ENCODE measurements at places on chromosomes 3 and 15.

DNA sequence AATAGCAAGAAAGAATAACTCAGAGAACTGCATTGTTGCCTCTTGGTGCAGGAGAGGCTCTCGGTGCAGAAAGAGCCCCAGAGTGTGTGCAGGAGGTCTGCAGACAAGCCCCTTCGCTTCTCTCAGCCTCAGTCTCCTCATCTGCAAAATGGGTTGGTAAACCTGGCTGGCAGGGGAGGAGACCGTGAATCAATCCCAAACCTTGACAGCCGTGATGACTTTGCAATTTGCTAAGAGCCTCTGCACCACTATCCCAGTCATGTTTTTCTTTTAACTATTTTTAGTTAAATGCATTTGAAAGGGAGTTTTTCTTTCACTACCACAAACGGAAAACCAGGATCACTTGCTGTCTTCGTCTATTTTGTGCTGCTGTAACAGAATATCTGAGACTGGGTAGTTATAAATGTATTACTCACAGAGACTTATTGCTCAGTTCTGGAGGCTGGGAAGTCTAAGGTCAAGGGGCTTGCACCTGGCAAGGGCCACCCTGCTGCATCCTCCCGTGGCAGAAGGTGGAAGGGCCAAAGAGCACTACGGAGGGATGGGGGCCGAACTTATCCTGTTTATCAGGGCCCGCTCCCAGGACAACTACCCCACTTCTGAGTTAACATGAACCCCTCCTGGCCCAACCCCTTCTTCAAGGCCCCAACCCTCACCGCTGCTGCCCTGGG, 14.2 kb upstream of the IQSEC1 start:
- DNase-seq = no peak

DNA sequence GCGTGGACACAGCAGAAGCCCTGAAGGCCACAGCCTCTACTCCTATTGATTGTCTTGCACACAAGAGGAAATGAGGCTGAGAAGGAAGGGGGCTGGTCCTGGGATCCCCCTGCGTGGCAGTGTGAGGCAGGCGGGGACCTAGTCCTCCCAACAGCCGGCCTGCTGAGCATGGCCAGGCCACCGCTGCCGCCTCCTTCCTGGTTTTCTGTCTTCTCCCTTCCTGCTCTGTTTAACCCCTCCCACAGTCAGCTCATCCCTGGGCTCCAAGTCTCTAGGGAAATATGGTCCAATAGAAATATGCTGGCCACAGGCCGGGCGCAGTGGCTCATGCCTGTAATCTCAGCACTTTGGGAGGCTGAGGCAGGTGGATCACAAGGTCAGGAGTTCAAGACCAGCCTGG, 42.1 kb upstream of the HES1 start:
- no peak for DNase-seq

- DNase-seq = no peak
Measured at GRCh38 chr3:152139651-152140050, 129.1 kb upstream of the MBNL1 start.

DNA sequence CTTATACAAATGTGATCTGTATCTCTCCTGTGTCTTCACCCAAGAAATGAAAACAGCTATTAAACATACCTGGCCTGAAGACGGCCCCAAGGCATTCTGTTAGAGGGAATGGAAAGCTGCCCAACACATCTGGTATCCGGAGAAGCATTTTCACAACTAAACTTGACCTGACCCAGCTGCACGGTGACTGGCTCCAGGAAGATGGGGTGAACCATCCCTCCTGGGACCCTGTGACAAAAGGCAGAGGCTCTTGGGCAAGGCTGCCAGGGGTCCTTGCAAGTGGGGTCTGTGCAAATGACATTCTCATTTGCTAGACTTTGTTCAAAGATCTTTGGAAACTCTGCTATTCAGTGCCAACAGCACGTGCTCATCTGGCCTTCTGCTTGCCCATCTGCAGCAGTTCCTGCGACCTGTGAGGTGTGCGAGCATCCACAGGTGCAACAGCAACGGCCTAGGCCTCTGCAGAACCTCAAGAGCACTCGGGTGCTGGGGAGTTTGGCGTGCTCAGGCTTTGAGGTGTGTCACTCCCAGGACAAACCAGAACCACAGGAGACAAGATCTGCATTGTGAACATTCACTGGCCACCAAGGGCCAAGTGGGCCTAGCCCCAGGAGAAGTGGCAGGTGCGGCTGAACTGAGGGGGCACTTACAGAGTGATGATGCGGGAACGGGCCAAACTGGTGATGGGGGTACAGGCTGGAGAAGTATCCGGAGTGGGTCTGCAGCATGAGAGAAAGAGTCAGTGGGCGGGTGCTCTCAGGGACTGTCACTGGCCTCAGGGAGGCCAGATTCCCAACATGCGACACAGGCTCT, 71.8 kb downstream of the SENP2 start:
- no peak for DNase-seq

- peak; percentile 69 for DNase-seq
Measured at GRCh38 chr3:33007776-33008175, 56.3 kb downstream of the CCR4 start.

GRCh38 chr3:52532838-52533622, 627 bp downstream of the NT5DC2 start:
- DNase-seq = peak; percentile 23

DNA sequence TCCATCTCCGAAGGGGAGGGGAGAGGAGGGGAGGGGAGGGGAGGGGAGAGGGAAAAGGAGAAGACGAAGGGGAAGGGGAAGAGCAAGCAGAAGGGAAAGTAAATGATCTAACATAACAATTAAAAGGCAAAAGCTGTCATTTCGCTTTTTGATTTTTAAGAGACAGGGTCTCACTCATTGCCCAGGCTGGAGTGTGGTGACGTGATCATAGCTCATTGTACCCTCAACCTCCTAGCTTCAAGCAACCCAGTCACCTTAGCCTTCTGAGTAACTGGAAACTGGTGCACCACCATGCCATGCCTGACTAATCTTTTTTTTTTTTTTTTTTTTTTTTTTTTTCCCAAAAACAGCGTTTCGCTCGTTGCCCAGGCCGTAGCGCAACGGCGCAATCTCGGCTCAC, 22.6 kb downstream of the ADAM10 start:
- no peak for DNase-seq

- no peak for DNase-seq
Measured at GRCh38 chr15:83092309-83092976, 15.0 kb upstream of the TM6SF1 start.

GRCh38 chr3:184677344-184678316, 34.2 kb downstream of the MAGEF1 start:
- no peak for DNase-seq

DNA sequence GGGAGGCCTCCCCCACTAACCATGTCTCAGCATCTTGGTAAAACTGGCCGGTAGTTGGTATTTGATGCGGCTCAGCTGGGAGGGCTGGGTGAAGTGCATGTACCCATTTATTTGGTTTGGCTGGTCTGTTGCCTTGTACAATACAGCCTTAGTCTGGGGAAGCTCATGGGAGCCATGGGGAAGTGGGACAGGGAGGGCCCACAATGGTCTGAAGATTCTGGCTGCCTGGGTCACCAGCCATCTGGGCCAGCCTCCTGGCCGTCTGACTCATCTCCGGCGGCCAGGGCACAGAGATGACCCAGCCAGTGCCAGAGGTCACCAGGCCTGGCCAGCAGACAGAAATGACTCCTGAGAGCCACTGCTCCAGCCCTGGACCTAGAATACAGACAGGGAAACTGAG, 51.6 kb upstream of the SMAD6 start:
- DNase-seq = no peak

DNA sequence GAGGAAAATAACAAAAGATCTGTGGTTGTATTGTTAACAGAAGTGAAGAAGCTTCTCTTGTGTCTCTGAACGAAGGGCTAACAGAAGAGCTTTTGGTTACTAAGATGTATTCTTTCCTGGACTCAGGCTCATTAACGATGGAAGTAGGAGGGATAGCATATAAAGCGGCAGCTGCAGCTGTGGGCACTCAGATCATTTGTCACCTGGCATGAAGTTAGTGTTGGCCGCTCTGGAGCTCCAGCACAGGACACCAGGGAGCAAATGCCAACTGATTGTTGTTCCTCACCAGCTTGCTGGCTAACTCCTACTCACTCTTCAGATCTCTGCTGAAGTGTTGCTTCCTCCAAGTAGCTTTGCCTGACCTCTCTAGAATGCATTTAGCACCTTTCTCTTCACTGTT, 15.5 kb upstream of the SLITRK3 start:
- no peak for DNase-seq

- DNase-seq = peak; percentile 81
Measured at GRCh38 chr3:71050538-71051258, 532.8 kb downstream of the FOXP1 start.

GRCh38 chr15:95371664-95372063, 958.8 kb upstream of the NR2F2 start:
- DNase-seq = no peak

- DNase-seq = no peak
Measured at GRCh38 chr15:35547775-35548364, 1.9 kb upstream of the DPH6 start.

- DNase-seq = no peak
Measured at GRCh38 chr15:31298707-31299172, 27.9 kb upstream of the KLF13 start.

DNA sequence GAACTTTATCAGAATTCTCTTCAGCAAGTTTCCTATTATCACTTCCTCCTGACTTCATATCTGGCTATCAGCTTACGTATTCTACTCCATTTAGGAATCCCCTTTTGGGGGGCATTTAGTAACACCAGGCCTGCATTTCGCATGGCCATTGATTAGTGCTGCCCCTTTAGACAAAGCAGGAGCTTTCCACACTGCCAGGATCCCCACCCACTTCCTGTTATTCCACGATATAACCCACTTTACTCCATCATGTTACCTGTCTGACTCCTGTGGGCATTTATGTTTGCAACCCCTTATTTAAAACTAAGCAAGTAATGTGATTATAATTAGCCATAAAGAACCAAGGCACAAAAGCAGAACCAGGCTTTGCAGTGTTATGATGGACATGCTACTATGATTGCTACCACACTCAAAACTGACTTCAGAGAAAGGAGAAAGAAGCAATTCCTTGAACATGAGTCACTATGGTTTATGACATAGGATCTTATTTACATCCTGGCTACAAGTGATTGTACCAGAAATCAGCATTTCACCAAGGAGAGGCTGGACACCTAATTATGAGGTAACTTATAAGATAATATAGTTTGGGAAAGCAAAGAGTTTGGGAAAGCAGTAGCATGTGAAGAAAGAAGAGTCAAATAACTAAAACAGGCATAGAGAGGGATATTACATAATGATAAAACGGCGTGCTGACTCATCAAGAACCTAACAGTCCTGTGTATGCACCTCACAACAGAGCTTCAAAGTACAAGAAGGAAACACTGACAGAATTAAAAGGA, 96.3 kb downstream of the IGSF11 start:
- peak; percentile 30 for DNase-seq

GRCh38 chr3:13419505-13420044, 547 bp downstream of the NUP210 start:
- DNase-seq = peak; percentile 37

DNA sequence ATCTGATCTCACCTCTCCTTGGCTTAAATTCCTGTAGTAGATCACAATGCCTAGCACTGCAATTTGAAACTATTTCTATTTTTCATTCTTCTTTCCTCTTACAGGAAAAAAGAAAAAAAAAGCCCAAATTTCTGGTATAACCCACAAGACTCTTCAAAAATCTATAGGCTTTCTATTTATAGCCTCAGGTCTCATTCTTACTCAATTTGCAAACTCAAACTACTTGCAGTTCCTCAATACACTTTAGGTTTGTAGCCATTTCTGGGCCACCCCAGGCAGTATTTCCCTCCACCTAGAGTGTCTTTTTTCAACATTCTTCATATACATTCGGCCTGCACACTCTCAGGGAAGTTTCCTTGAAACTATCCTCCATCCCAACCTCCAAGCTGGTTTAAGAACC, 169.0 kb downstream of the TBC1D5 start:
- peak; percentile 30 for DNase-seq

DNA sequence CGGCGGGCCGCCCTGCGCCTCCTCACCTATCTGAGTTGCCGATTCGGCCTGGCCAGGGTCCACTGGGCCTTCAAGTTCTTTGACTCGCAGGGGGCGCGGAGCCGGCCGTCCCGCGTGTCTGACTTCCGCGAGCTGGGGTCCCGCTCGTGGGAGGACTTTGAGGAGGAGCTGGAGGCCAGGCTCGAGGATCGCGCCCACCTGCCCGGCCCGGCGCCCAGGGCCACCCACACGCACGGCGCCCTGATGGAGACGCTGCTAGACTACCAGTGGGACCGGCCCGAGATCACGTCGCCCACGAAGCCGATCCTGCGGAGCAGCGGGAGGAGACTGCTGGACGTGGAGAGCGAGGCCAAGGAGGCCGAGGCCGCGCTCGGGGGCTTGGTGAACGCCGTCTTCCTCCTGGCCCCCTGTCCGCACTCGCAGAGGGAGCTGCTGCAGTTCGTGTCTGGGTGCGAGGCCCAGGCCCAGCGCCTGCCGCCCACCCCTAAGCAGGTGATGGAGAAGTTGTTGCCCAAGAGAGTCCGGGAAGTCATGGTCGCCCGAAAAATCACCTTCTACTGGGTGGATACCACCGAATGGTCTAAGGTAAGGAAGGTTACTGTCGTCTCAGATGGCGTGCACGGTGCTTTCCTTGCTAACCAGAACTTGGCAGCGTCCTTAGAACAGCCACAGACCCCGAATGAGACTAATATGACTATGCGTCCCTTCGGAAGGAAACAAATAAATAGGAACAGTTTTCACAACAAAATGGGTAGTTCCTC, 567 bp downstream of the TICRR start:
- peak; percentile 31 for DNase-seq

DNA sequence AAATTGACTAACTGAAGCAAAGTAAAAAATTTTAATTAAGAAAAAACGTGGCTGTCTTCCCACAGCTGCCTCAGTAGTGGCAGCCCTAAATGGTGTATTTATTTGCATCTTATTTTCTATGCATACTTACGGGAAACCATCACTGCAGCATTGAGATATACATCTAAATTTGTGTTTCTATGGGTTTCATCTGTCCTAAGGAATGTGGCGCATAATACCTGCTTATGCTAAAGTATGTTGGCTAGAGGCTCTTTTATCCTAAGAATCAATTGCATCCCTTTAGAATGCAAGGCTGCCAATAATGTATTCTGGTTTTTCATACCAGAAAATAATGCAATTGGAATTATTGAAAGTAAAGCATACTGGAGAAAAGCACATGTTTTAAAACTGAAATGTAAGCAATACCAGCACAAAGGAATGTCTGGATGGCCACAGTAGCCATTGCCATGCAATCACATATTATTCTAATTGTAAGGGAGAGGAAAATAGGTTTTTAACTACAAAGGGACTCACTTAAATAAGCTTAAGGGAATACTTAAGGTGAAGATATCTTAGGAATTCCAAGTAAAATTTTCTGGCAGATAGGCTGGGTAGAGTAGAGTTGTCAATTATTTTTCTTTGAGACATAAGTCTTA, 834.5 kb upstream of the NECTIN3 start:
- no peak for DNase-seq

DNA sequence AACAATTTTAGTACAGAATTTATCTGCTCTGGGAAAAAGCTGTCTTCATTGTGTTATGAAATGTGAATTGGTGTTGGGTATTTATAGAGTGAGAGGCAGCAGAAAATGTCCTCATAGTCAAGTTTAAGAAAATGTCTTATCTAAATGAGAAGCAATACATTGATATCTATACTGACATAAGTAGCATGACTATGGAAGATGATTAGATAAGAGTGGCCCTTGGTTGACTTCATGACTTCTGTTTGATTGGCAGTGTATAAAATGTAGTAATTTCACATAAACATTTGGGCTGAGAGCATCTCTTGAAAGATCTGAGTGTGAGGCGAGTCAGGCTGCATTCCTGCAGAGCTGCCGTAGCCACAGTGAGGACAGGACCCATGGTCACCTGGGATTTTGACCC, 19.4 kb downstream of the MCTP2 start:
- DNase-seq = no peak
